ENCODE measurements at places on chromosomes 6 and 20.

GRCh38 chr6:37311741-37312473 lies 41.9 kb upstream of the RNF8 start:
- no peak for DNase-seq

- DNase-seq = no peak
Measured at GRCh38 chr6:149157126-149157525, 160.4 kb upstream of the TAB2 start.

DNA sequence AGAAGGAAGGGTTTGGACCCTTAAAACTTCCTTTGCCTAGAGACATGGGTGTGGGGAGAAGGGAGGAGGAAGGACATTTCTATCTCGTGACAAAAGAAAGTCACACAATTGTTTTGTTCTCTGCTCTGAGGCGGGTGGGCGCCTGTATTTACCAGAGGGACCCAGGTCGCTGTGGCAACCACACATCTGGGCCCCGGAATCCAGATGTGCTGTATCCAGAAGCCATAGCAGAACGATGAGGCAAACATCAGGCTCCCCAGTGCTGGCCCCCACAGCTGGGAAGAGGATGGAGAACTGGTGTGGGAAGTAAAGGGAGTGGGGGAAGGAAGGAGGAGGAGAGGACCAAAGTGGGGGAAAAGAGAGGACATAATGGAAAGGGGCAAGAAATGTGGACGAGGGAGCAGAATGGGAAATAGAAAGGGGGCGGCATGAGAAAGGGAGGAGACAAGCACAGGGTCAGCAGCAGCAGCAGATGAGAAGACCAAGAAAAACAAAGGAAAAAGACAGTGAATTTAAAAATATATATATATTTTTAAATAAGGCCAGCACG lies 3.4 kb upstream of the TNXB start:
- no peak for DNase-seq

DNA sequence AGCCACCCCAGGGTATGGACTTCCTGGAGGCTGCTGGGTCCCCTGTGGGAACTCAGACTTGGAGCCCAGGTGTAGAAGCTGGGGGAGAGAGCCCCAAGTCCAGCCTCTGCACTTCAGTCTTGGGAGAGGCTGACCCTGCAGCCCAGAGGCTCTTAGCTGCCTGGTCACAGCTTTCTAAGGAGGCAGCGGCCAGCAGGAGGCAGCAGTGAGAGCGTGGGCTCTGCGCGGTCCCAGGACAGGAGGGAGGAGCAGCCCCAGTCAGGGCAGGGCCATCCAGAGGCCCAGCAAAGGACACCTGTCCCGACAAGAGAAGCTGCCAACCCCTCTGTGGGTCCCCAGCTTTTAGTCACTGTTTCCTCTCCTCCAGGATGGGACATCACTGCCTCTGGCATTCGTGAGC lies 9.4 kb downstream of the TREML2 start:
- peak; percentile 34 for DNase-seq

- DNase-seq = no peak
Measured at GRCh38 chr6:164419099-164419498, 890.3 kb downstream of the C6orf118 start.

DNA sequence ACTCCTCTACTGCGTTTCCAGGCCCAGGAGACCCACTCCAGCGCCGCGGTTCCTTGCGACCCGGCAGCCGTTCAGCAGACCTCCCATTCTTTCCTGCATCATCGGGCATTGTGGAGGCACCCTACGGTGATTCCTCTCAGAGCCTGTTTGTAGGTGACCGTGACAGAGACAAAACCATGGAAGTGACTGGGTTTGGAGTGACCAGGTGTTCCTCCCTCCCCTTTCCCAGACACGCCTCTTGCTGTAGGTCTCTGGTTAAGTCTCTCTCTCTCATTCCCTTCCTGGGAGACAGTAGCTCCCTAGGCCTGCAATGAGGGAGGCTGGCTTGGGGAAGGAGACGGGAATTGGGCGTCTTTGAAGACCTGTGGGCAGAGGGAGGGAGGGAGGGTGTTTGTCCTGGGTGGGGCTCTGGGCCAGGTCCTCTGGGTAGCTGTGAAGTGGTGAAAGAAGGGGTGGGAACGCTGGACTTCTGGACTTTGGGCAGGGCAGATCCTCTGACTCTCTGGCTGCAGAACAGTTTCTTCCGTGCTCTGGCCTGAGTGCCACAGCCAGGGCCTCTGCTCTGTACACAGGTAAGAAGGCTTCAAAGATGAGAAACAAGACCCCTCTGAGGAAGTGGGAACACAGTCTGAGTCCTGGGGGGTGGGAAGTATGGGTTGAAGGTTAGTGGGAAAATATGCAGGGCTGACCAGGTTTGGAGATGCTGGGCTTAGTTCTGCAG lies 763 bp downstream of the KLC4 start:
- no peak for DNase-seq

DNA sequence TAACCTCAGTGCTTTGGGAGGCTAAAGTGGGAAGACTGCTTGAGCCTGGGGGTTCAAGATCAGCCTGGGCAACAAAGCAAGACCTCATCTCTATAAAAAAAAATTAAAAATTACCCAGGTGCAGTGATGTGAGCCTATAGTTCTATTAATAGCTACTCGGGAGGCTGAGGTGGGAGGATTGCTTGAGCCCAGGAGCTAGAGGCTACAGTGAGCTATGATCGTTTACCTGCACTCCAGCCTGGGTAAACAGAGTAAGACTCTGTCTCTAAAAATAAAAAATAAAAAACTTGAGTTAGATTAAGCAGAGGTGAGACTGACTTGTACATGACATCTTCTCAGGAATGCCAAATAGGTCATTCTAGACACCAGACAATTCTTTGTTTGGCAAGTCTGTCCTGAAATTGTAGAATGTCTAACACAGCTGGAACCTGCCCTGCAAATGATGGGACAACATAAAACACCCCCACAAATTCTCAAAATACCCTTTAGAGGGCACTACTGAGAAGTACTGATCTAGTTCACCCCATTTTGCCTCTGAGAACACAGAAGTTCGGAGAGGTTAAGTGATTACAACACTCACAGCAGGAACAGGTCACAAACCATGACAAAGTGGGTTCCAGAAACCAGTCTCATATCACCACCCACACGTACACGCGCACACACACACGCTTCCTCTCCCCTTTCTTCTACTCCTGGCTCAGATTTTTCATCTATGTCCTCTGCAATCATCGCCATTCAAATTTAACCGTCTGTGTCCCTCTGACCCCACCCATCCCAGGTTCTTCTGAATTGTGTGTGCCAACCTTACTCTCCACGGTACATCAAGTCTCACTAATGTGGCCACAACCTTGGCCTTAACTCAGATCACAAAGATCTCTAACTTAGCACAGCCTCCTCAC lies 38.3 kb downstream of the ARHGAP18 start:
- DNase-seq = peak; percentile 52

DNA sequence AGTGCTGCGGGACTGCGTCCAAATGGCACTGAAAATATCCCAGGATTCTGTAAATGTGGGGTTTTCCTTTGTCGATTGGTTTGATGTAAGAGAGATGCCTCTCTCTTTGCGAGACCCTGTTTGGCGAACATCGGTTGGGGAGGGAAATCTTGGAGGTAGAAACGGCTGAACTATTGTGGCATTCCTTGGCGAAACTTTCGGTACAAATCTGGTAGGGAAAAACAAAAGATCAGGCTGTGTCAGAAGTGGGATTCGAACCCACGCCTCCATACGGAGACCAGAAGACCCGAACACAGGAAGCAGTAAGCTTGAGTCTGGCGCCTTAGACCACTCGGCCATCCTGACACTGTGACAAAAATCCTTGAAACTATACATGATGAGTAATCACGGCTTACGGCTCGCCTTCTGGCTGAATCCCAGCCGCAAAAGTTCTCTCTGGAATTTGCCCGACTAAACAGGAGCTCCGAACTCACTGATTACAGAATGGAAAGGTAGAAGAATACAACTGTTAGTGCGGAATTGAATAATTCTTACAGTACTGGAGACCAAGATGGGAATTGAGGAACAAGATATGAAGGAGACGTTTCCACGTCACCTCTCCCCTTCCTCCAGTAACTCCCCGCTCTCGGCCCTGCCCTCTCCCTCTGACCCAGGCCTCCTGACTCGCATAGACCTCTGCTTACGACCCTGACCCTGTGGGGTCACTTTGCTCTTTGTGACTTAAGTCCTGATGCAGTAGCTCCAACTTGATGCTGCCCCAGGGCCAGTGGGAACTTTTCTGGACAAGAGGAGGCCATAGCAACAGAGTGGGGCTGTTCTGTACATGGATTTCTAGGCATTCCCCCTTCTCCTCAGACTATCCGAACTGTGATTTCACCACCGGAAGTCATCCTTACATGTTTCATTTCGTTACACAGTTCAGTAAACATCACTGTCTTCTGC lies 132.8 kb upstream of the ZNF184 start:
- DNase-seq = no peak

DNA sequence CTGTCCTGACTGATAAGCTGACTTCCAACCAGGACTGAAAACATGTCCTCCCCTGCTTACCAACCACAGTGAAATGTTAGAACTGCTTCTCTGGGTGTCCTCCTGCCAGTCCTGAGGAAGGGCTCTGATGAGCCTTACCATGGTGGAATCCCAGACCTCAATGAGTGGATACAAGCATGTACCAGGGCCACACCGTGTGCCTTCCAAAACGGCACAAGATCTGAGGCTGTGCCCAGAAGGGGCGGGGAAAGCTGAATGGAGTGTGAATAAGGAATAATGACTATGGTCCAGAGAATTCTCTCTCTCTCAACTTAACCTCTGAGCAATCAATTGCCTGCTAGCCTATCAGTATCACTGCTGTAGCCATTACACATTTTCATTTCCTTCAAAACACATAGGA lies 51.7 kb downstream of the PDE10A start:
- no peak for DNase-seq

DNA sequence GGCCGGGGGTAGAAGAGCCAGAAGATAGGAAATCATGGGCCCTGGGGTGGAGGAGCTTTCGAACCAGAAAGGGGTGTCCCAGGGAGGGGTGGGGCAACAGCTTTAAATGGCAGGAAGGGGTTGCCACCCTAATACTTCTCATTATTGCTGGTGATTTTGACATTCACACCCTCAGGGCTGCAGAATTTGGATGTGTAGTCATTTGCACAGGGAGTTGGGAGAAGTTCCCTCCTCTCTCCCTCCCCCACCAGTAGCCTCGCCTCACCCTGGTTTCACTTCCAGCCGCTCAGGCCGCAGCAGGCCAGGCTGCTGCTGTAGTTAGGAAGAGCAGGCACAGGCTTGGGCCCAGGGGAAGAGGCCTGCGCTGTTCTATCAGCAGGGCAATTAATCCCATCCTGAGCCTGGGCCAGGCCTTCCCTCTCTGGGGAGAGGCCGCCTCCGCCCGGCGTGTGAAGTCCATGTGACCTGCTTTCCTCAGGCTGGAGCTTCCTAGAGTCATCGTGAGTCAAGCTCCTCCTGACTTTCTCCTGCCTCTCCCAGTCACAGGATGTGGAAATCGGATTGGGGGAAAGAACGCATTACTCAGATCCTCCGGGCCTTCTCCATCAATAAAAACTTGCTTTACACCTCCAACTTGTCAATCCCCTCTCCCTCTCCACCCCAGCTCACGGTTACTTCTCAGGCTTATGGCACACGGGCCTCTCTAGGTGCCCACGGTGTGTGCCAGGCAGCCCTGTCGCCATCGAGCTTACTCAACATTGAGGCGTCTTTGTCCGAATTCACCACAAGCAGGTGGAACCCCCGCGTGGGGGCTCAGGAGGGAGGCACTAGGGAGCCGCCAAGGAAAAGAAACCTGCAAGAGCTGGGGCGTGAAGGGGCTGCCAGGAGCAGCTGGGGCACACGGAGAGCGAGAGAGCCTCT lies 7.8 kb downstream of the ADTRP start:
- no peak for DNase-seq

DNA sequence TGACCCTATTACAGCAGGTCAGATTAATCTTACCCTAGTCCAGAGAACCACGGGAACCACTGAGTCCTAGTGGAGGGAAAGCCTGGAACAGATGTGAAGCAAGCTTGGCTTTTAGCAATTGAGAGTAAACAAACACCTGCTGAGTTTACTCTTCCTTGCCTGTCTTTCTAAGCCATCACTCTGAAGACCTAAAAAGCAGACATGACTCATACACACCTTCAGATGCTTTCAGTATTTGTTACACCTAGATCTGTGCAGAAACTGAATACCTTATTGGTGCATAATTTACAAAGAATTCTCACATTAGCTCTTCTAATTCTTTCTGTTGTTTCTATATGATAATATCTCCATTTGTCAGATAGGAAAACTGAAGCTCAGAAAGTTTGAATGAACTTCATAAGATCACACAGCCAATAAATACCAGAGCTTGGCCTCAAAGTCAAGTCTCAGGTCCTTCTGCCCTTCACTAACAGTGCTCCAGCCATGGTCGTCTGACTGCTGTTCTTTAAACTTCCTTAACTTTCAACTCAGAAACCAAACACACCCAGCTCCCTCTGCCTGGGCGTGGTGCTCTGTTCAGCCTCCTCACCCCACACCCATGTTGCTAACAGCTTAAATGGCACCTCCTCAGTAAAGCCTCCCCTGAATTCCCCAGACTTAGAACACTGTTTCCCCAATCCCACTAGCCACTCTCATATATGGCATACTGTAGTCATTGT lies 8.6 kb upstream of the GABBR1 start:
- DNase-seq = no peak

DNA sequence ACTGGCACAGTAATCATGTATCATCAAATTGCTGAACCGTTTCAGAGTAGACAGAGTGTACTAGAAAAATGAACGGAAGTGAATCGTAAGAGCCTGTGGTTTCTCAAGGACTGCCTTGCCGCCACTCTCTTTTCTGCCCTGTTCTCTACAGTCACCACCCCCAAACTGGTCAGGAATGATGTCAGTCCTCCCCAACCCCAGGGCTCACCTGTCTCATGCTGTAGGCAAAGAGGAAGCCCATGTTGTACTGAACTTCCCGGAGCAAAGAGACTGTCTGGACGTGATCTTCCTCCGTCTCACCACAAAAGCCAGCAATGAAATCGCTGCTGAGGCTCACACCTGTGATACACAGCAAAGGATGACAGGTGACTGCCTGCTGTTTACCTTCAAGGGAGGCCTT lies 31.0 kb downstream of the CDK5RAP1 start:
- peak; percentile 4 for DNase-seq

GRCh38 chr20:37305839-37306238 lies 16.4 kb downstream of the MANBAL start:
- no peak for DNase-seq

- peak; percentile 56 for DNase-seq
Measured at GRCh38 chr6:157184202-157185015, 138.9 kb downstream of the TMEM242 start.

DNA sequence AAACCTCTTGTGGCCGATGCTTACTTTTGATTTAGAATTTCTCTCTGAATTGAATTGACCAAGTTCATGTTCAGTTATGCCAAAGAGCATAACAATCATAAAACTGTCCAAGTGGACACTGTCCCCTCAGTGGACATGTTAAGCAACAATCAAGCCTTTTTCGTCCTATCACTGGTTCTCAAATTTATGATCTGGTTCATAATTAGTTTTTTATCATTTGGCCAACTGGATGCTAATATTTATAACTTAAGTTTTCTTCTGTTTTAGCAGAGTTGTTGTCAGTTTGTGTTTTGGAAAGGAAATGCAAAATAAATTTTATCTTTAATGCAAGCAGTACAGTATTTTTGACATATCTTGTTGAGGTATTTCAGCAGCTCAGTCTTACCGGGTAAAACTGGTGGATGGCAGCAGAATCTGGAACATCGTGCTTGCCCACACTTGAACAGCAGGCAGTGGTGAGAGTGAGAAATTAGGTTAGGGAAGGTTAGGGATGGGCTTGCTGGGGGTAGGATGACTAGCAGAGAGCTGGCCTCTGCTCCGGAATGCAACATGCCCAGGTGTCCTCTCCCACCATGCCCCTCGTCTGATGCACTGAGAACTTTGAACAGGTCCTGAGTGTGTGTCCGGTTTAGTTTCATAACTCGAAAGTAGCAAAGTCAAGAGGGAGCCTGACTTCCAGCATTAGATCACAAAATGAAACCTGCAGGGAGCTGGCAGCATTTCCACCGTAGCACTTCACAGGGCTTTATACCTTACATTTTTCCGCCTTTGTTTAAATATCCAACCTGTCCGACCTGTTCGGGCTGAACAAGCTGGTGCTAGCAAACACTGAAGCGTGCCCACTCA lies 93.1 kb downstream of the RREB1 start:
- no peak for DNase-seq
